ENCODE measurements at places on chromosomes 3 and 15.

- DNase-seq: no peak
Observed at GRCh38 chr3:127637546-127637945, 8.6 kb downstream of the PODXL2 start.

- no peak for DNase-seq
Observed at GRCh38 chr15:38266247-38266986, 13.8 kb downstream of the SPRED1 start.

- DNase-seq: no peak
Observed at GRCh38 chr15:98899272-98900021, 108.1 kb downstream of the PGPEP1L start.

GRCh38 chr3:193489949-193490348 lies 64.7 kb downstream of the ATP13A4 start:
- DNase-seq: no peak

DNA sequence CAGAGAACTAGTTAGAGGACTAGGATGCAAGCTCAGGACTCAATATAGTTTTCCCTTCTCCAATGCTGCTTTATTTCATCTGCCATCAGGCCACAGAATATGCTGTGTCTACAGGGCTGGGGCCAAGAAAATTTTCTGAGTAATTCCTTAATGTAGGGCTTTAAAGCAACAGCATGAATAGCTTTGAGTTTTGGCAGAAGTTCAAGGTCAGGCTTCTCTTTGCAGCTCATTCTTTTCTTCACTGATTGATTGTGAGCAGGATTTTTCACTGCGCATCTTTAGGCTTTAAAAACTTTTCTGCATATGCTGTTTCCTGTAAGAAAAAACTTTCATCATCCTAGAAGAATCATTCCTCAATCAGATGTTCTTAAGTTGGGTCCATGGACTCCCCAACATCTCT lies 4.6 kb downstream of the TMEM108 start:
- DNase-seq: no peak

- peak; percentile 86 for DNase-seq
Observed at GRCh38 chr3:129001101-129001805, at the start of gene EFCC1. EFCC1 (plus strand) TSS chr3:129001304; CDS start chr3:129001629, 325 bp downstream.

GRCh38 chr3:197810901-197811300 lies 19.8 kb downstream of the LRCH3 start:
- DNase-seq: no peak

GRCh38 chr3:10928407-10928960 lies 64.1 kb upstream of the SLC6A1 start:
- no peak for DNase-seq

DNA sequence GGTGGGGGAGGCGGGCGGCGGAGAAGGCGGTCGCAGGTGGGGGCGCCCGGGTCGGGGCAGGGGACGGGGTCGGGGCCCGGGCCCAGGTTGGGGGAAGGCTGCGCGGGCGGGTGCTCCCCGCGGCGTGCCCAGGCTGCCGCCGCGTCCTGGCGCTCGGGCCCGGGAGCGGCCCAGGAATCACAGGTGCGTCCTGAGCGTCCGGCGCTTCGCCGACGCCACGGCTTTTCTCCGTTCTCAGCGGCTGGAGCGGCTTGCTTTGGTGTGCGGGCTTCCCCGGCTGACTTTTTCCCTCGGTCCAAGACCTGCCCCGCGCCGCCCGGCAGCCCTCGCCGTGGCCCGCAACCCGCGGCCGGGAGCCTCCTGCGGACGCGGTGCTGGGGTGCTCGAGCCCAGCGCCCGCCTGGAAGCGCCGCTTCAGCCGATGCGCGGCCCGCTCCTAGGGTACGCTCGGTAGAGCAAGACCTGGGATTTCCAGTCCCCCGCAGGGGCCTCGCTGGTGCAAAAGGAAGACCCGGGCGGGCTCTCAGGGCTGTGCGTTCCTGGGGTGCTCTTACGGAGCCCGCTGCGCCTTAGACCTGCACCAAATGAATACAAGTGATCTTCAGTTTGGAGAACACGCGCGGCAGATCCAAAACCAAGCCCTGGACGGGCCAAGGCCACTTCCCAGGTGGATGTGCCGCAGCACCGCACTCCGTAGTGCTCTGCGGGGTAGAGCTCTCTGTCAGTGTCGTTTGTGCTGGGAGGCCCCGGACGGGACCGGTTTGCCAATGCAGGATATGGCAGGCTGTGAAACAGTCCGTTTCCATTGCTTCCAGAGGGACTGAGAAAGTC lies 639 bp downstream of the NIPA1 start:
- DNase-seq: peak; percentile 25

DNA sequence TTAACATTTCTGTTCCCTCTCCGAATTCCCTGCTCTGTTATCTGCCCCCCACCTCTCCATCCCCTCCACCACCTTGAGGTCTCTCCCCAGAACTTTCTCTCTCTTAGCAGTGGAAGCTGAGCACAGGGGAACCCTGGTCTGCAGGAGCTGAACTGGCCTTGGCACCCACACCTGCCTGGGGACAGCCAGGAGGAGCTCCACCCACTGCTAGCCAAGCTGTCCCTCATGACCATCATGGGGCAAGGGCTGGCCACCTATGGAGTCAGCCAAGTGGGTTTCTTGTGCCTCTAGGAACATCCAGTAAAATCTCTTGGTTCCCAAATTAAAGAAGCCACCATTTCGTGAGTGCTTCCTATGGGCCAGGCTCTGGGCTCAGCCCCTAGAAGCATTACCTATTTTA lies 276.4 kb upstream of the TLE3 start:
- no peak for DNase-seq

DNA sequence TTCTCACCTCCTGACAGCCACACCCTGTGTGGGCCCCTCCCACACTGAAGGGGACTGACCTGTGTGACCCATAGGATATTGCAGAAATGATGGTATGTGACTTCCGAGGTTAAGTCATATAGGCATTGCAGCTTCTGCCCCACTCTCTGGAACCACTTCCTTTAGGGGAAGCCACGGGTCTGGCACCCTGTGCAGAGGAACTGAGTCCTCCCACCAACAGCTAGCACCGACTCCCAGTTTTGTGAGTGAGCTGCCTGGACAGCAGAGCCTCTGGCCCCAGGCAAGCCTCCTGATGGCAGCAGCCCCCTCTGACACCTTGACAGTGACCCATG lies 24.6 kb upstream of the SLC6A6 start:
- peak; percentile 48 for DNase-seq

DNA sequence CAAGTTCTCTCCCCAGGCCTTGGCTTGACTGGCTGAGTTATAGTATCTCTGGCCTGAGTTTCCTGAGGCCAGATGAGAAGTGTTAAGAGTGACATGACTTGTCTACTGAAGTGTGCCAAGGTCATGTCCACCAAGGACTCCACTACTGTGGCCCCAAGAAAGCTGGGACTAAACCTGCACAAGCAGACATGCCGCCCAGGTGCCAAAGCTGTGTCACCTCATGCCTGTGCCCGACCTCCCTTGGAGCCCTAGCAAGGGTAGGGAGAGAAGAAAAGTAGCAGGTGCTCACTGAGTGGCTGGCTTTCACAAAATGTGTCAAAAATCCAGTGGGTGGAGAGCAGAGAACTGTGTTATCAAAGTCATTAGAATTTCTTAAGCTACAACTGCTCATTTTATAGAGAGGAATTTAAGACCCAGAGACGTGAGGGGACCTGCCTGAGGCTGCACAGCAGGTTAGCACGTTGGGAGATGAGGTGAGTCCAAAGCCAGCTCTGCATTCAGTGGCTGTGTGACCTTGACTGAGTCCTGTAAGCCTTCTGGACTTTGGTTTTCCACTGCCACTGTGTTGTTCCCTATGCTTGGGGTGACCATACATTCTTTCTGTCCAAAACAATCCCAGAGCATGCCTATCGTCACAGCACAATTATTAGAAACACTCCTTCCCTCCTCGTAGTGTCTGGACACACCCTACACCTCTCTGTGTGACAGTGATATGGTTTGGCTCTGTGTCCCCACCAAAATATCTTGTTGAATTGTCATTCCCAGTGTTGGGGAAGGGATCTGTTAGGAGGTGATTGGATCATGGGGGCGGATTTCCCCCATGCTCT lies 5.0 kb upstream of the LYSMD4 start:
- no peak for DNase-seq

DNA sequence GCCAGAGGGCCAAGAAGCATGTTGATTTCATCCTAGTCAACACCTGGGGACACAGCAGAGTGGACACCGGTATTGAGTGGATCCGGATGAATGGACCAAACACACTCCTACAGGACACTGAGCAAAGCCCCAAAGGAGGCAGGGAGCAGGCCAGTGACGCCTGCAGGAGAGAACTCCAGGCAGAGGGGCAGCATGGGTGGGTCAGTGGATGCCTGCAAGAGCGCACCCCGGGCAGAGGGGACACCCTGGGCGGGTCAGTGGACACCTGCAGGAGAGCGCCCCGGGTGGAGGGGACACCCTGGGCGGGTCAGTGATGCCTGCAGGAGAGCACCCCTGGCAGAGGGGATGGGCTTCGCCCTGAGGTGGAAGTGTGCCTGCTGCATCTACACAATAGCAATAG lies 27.6 kb upstream of the HRH1 start:
- DNase-seq: no peak

DNA sequence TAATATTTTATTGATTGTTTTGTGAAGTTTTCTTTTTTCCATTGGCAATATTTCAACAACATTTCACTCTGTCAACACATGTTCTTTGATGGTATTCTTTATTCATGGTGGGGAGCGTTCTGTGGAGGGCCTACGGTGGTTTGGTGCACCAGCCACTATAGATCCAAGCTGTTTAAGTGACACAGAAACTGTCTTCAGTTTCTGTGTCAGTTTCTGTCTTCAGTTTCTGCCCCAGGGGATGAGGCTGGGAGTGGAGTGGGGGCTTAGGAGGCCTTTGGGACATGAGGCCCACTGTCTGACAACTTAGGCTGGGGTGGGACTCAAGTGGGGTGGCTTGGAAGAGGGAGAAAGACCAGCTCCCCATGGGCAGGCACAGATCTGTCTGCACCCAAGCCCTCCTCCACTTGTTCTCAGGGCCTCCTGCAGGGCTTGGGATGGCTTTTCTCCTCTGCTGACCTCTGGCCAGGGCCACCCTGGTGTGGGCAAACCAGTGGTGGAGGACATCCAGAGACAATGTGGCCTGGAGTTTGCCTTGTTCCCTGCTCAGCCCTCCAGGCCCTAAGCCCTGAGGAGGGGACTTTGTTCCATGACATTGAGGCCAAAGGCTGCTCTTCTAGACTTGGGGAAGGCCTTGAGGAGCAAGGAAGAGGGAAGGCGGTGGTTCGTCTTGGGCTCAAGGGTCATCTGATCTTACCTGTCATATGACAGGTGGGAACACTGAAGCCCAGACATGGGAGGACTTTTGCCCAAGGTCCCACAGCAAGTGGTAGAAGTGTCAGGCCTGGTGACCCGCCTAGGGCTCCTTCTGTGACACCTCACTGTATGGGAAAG lies 60.3 kb upstream of the SMAD6 start:
- DNase-seq: no peak

DNA sequence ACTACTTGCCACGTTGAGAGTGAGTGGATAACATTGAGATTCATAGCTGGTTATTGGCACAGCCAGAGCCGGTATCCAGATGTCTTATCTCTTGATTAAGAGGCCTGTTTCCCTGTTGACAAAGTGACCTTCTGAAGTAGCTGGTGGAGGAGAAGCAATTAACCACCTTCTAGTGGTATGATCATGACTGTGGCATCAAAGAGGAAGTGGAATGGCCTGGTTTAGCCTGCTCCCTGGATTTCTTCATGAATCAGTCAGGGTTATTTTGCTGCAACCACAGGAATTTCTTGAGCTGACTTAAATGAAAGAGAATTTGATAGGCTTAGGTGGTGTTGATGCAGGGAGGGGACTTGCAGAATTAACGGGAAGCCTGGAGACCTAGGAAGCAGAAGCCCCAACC lies 398.3 kb downstream of the MFSD1 start:
- DNase-seq: no peak

DNA sequence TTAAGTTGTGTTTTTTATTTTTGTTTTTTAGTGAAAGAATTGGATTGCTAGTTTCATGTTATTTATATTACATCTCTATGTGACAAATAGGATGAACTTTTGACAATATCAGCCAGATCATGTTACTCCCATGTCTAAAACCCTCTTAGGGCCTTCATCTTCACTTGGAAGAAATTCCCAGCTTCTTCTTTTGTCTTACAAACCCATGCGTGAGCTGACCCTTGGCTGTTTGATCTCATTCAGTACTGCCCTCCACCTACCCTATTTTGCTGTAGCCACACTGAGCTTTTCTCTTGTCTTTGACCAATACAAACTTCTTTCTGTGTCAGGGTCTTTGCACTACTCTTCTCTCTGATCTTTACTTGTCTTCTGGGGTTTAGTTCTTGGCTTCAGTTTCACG lies 37.0 kb downstream of the RBM6 start:
- DNase-seq: no peak

DNA sequence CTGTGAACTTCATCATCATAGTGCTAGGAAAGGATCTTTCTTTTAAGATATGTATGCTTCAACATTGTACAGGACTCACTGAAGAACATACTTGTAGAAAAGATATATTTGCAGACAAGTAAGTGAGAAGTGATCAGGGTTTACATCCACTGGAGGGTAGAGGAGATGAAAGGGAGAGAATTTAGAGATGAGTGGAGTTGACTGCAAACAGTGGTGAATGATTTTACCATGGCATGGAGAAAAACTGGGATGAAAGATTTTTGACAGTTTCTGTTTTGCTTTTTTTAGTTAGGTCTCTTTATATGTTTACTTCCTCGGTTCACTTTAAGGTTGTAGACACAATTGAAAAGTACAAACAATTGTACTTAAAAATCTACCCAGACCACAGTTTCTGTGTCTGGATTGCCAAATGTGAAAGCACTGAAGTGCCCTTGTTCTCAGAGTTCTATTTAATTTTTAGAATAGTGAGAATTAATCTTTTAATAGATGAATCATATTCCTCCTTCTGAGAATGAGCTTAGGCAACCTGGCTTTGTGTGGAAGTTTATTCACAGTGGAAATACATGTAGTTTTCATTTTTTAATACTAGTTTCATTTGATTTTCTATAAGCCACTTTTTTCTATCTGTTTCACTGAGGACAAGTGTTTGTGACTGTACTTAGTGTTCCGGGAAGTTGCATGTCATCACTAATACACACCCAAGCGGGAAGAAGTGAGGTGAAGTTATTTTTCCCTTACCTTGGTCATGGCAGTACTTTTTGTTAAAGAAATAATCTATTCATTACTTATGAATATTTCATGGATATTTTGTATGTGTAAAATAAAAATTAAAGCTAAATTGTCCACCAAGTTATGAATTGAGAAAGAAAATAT lies 1.8 kb upstream of the GPR171 start:
- no peak for DNase-seq

- DNase-seq: no peak
Observed at GRCh38 chr15:73282567-73283365, 86.0 kb downstream of the HCN4 start.

DNA sequence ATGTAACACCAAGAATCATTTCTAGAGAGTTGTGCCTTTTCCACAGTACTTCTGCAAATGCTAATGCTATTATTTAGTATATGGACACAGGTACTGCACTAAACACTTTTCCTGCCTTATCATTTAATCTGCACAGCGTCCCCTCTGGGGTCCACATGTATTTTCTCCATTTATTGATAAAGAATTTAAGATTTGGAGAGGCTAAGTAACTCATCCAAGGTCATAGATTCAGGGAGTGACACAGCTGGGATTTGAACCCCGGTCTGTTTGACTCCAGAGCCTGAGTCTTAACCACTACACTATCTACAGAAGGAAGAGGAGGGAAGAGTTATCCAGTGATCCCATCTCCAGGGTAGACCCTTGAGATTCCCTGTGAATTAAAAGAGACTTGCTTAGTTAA lies 24.9 kb upstream of the TPRG1 start:
- no peak for DNase-seq

GRCh38 chr3:102511639-102512038 lies 76.8 kb downstream of the ZPLD1 start:
- DNase-seq: no peak
